ENCODE measurements at places on chromosomes 4 and X. TPM values are rescaled to one million over a fixed set of nuclear protein-coding genes. Genes with fewer than 3 reads are reported as not detected.
A peak's percentile ranks its signal among the peaks of the same experiment; 100 is the strongest.

The TMSB15A gene
- total RNA-seq: not detected

DNA sequence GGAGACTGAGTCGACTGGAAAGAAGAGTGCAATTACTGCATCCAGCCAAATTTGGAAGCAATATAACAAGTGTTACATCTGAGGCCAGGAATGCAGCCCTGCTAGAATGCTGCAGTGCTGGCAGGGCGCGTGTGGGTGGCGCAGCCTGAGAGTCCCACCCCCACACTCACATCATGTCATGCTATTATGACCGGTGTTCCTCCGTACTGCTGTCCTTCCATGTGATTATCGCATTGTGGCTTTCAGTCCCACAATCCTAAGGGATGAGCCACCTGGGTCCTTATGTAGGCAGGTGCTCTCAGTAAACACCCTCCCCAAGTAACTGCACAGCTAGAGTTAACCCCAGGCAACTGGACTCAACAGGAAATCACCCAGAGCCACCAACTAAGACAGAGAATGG is 122.6 kb upstream of the CPEB2 start:
- no peak for DNase-seq

- no peak for DNase-seq
These were observed 2060.4 kb downstream of the ARAP2 start for GRCh38 chr4:34183926-34184325.

GRCh38 chr4:8228319-8229250 is 29.5 kb downstream of the SH3TC1 start:
- DNase-seq: peak; percentile 42

DNA sequence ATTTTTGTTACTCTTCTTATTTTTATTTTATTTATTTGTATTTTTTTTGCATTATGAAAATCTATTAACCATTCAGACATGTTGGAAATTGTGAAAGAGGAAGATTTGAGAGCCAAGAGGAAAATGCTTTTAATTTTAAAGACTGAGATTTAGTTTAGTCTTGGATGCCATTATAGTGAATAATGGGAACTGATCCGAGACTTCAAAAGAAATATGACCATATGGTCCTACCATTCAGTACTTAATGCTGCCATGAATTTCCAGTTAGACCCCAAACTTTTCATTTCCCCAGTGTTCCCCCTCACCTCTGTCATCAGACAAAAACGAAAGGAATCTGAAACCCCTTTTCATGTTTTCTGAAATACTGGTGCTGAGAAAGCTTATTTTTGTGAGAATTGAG is 95.5 kb downstream of the TENM3 start:
- DNase-seq: no peak

DNA sequence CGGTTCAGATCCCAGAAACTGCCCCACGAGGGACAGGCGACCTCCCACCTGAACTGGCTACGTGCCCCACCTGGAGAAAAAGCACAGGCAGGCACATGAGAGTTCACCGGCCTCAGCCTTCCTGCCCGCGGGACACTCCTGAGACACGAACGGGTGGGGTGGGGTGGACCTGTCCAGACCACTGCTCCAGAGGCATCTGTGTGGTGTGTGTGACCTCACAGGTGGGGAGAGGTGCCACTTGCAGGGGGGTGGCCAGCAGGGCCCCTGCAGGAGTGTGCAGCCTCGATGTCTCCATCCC is 18.5 kb downstream of the NELFA start:
- DNase-seq: no peak

- no peak for DNase-seq
These were observed 72.6 kb upstream of the MBNL3 start for GRCh38 chrX:132561483-132561882.

DNA sequence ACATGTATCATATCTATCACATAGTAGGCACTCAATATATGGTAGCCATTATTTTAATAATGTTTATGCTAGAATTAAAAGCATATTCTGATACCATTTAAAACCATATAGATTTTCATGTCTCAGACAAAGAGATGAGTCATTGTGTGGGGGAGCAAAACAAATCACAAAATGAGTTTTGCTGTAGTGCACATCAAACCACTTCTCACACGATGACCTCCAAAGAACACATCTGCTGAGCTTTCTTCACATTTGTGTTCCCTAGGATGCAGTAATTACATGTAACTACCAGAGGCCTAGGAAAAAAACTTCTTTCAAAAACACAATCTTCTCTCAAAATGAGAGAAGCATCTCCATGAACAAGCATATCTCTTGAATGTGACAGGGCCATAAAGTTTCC is 56.1 kb upstream of the BRS3 start:
- no peak for DNase-seq

The CLGN gene
- total RNA-seq: 0.19 TPM

The ELOVL6 gene
- total RNA-seq: 2.2 TPM

- DNase-seq: no peak
These were observed 28.7 kb downstream of the SEC24B start for GRCh38 chr4:109462297-109462696.

DNA sequence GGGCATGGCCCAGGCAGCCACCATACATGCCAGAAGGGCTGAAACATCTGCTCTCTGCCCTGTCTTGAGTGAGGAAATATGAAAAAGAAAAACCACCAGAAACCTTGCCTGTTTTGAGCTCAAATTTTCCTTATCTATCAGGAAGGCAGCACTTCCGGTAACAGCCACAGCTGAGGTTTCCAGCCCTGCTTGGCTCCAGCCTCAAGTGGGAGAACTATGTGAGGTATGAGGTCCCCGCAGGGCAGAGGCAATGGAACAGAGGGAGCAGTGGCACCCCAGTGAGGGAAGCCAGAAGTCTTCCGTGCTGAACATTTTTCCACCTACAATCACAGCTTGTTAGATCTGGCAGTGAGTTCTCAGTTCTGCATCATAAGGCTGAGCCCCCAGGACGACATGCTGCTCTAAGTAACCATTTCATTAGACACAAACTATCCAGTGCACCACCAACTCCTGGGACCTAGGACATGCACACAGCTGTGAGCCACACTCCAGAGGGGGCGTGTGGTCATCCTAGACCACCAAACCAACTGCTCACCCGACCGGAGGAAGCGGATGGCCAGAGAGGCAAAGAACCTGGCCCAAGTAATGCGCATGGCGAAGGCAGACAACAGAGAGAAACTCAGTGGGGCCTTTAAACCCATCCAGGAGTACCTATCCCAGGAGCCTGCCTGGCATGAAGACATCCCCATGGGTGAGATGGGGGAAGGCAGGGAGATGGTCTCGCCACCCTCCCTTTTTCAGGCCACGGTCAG is 22.6 kb downstream of the WDR1 start:
- DNase-seq: no peak

DNA sequence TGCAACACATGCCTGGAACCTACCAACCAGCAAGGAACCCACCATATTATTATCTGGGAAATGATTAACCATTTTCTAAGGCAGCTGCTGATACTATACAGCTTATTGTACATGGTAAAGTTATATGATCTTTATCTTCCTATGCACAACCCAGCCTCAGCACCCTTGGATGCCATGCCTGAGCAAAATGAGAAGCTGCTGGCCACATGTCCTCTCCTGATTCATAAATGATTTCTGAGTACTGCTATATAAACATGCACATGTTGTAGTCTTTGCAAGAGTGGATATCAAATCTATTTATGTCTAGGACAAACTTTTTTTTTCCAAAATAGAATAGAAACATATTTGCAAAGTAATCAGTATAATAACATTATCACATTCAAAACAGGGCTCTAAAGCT is 1043.6 kb downstream of the CCSER1 start:
- no peak for DNase-seq

DNA sequence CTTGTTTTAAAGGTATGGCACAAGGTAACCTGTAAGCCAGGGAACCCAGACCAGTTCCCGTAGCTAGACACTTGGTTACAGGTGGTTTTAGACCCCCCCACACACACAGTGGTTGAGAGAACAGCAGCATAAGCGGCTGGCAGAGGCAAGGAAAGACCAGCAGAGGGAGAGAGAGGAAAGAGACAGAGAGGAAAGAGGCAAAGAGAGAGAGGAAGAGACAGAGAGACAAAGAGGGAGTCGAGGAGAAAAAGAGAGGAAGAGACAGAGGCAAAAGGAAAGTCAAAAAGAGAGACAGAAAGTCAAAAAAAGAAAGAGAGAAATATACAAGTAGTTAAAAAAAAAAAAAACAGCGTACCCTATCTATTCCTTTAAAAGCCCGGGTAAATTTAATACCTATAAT is 19.5 kb upstream of the PCSK1N start:
- DNase-seq: no peak

- DNase-seq: no peak
These were observed 320.2 kb upstream of the CLNK start for GRCh38 chr4:11004818-11005217.

DNA sequence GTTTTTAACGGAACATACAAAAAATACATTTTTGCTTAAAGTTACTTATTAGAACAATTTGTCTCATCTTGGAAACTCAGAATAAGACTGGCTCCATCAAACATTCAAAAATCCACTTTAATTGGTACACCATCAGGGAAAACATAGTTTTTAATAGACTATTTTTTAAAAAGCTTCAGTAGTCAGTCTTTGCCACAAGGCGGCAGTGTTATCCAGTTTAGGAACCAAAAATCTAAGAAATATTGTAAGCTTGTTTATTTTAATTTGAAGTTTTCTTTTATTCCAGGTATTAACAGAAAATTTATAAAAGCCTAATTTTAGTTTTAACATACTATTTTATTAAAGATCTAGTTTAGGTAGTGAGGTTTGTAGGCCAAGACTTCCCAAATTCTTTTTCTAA is 107.7 kb downstream of the APOOL start:
- DNase-seq: no peak

GRCh38 chr4:143549928-143550327 is 36.4 kb downstream of the SMARCA5 start:
- no peak for DNase-seq
